ENCODE measurements at places on chromosomes 1 and 21.
A peak's percentile ranks its signal among the peaks of the same experiment; 100 is the strongest.

- DNase-seq, result no peak
Observed at GRCh38 chr1:48718116-48718630, 58.5 kb downstream of the BEND5 start.

- DNase-seq, result no peak
Observed at GRCh38 chr1:195105281-195105680, 1503.0 kb downstream of the KCNT2 start.

- no peak for DNase-seq
Observed at GRCh38 chr1:209609791-209610630, 26.5 kb downstream of the CAMK1G start.

- DNase-seq, result no peak
Observed at GRCh38 chr1:175927944-175928343, 184.5 kb upstream of the TNR start.

- peak; percentile 43 for DNase-seq
Observed at GRCh38 chr1:12496154-12496961, 121.7 kb downstream of the DHRS3 start.

- no peak for DNase-seq
Observed at GRCh38 chr1:172530000-172530399, 3.0 kb upstream of the SUCO start.

GRCh38 chr1:165381745-165382505 lies 25.4 kb upstream of the LMX1A start:
- DNase-seq, result no peak

GRCh38 chr1:231590453-231591198 lies 36.0 kb upstream of the DISC1 start:
- peak; percentile 52 for DNase-seq

GRCh38 chr1:14561014-14561693 lies 37.3 kb upstream of the KAZN start:
- DNase-seq, result no peak

DNA sequence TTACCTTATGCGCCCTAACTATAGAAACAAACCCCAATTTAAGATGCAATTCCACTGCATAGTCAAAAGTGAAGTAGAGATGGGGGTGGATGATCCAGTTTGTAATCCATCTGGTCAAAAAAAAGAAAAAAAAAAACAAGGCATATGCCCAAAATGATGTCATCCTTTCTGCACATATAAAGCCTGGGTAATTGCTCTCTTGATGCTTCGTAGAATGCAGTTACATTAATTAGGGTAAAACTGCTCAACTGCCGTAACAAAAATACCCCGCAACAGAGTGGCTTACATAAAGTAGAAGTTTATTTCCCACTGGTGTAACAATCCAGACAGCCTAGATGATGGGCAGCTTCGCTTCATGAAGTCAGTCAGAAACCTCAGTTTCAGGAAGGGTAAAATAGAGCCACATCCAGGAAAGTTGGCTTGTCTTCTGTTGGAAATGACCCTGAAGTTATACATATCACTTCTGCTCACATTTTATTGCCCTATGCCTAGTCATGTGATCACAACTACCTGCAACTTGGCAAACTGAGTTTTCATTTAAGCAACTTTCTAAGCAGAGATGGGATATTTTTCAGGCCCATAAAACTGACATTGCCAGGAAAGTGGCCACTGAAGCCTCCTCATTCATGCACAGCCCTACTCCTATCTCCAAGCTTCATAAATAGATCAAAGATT lies 221.7 kb downstream of the C1orf94 start:
- no peak for DNase-seq

- no peak for DNase-seq
Observed at GRCh38 chr1:56773341-56774066, 45.7 kb downstream of the FYB2 start.

GRCh38 chr1:231610388-231610787 lies 16.2 kb upstream of the DISC1 start:
- no peak for DNase-seq

DNA sequence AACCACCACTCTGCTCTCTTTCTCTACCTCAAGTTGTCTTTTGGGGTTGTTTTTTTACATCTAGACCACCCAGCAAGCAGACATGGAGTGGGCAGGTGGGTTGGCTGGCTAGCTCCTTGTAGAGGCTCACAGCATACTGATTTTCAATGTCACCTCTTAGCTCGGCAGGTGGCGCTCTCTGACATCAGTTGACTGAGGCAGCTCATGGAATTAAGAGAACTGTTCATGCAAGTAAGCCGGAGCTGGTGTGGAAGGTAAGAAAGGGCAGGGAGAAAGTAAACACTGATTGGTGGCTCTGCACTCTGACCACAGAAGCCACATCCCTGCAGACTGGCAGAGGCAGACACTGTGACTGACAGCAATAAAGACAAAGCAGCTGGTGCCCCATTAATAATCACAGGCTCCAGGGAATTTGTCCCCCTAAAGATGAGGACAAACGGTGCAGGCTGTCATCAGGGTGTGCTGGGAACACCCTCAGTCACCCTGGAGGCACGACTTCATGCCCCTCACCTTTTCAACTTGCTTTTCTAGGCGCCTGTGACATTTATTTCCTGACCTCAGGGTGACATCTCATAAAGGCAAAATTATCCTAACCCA lies 226.8 kb downstream of the LMX1A start:
- DNase-seq, result peak; percentile 68

DNA sequence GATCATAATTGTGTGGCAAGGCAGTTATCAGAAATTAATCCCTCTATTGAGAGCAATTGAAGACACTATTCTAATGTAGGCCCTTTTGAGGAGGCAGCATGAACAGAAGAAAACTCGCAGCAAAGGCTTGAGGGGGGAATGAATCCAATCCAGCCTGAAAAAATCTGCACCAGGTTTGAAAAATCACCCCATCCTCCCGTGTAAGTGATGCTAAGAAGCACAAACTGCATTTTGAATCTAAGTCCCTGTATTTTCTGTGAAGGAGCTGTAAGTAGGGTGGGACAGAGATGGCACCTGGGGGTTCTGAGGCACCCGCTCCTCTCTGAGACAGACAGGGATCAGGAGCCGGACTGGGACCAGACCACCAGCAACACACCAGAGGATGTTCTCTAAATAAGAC lies at the start of gene CRB1:
Gene CRB1, plus strand, starts transcription at position 241 of the 400 bp plus-strand sequence. CDS start 161 bp downstream, outside the sequence.
- DNase-seq, result no peak

DNA sequence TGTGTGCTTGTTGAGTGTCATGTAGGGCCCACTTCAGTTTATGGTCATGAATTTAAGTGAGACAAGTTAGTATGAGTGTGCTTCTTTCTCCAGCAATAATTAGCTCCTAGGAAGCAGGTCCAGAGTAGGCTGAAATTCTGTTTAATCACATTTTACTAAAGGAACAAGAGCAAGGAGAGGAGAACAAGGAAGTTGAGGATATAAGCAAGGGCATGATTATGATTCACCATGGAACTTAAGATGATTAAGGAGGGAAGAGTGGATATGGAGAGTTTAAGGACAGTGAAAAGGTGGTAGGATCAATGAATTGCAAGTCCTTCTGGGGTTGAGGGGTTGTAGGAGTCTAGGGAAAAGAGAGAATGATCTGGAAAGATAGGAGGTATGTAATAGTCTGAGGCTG lies 3.1 kb upstream of the DIPK1A start:
- DNase-seq, result no peak

GRCh38 chr1:25871086-25871703 lies 4.3 kb downstream of the PAQR7 start:
- DNase-seq, result peak; percentile 54

GRCh38 chr1:44025816-44026215 lies 5.4 kb downstream of the SLC6A9 start:
- DNase-seq, result no peak

GRCh38 chr1:226100436-226101391 lies 38.2 kb downstream of the H3-3A start:
- DNase-seq, result peak; percentile 49

- DNase-seq, result no peak
Observed at GRCh38 chr1:198234520-198235251, 77.9 kb downstream of the NEK7 start.

DNA sequence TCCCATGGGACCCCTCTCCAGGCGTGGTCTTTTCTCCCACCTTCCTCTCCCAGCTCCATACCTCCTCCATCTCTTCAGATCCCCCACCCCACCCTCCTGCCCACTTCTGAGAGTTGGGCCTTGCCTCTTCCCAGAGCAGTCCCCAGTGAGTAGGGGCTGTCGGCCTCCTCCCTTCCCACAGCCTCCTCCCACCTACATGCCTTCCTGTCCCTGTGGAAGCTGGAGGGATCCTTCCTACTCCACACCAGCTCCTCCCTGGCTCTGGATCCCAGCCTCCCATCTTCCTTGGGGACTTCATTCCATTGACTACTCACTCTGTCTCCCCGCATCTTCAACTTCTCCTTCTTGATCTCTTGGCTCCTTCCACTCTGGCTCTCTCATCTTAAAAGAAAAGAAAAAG lies 24.9 kb downstream of the KCNQ4 start:
- no peak for DNase-seq

DNA sequence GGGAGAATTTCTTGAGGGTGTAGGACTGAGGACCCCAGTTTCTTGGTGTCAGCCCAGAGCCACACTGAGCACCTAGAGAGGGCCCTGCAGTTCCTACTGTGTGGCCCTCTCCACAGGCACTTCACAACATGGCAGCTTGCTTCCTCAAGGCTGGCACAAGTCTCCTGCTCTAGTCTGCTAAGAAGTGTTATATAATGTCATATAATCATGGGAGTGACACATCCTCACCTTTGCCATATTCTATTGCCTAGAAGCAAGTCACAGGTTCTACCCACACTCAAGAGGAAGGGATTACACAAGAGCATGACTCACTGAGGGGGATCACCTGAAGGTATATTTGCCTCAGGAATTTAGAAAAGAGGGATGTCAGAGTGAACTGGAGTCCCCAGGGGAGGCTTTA lies 5.5 kb upstream of the SNX27 start:
- DNase-seq, result no peak

GRCh38 chr1:91732291-91733107 lies 153.5 kb downstream of the TGFBR3 start:
- no peak for DNase-seq

- no peak for DNase-seq
Observed at GRCh38 chr21:26405071-26405470, 168.0 kb downstream of the CYYR1 start.

- no peak for DNase-seq
Observed at GRCh38 chr21:40658311-40658710, 188.6 kb downstream of the DSCAM start.

- DNase-seq, result peak; percentile 19
Observed at GRCh38 chr1:153261281-153262069, 2.0 kb downstream of the LORICRIN start.

- no peak for DNase-seq
Observed at GRCh38 chr1:71587961-71588360, 507.1 kb upstream of the ZRANB2 start.

DNA sequence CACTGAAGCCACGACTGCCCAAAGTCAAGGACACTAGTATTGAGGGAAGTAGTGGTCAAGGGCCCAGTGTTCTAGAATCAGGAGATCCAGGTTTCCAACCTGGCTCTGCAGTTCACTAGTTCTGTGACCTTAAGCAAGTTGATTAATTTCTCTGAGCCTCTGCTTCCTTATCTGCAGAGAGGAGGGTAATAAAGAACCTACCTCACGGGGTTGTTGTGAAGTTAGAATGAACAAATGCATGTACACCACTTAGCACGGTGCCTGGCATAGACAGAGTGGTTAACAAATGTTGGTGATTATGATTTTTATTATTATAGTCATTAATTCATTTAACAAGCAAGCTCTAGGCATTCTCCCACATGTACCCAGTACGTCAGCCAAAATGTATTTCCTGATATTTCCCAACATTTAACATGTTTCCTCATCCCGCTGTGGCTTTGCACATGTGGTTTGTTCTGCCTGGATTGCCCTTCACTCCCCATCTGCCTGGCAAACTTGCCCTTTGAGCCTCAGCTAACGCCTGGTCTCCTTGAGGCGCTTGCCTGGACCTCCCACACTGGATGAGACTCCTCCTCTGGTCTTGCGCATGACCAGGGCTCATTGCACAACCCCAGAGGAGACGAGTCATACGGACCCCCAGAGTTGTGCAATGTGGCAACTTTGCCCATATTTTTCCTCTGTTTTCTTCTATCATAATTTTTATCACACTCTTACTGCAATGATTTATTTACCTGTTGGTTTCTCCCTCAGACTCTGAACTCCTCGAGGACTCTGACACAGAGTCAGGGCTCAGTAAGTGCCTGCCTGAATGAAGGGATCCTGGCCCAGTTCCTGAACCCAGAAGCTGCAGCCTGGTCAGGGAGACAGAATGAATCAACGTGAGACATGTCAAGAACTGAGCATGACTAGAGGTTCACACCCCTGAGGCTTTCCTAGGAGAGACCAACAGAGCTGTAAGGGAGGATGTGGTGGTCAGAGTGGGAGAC lies 20.7 kb upstream of the MFSD2A start:
- DNase-seq, result peak; percentile 84

DNA sequence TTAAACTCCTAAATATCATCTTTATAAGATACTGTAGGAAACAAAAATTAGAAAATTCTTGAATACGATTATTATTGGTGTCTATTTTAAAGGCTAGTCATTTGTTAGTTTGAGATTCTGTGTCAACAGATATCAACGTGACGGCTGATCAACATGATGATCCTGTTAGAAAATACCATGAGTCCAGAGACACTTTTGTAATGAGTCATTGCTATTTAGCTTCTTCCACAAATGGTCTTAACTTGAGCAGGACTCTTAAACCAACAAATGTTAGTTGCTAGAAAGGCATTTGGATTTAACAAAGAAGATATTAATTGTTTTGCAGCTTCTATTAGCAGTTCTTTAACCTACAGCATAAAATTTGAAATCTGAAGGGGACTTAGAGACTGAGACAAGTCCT lies 131.2 kb downstream of the TGFB2 start:
- no peak for DNase-seq

GRCh38 chr1:168772428-168773060 lies 43.5 kb upstream of the DPT start:
- DNase-seq, result no peak

Measured in body of pancreas (tissue), 4 donors.